Activated CD8-positive, alpha-beta memory T cell treated with anti-CD3 and anti-CD28 coated beads for 48 hours (primary cell): ENCODE measurements at places on chromosomes 12 and 14.

DNA sequence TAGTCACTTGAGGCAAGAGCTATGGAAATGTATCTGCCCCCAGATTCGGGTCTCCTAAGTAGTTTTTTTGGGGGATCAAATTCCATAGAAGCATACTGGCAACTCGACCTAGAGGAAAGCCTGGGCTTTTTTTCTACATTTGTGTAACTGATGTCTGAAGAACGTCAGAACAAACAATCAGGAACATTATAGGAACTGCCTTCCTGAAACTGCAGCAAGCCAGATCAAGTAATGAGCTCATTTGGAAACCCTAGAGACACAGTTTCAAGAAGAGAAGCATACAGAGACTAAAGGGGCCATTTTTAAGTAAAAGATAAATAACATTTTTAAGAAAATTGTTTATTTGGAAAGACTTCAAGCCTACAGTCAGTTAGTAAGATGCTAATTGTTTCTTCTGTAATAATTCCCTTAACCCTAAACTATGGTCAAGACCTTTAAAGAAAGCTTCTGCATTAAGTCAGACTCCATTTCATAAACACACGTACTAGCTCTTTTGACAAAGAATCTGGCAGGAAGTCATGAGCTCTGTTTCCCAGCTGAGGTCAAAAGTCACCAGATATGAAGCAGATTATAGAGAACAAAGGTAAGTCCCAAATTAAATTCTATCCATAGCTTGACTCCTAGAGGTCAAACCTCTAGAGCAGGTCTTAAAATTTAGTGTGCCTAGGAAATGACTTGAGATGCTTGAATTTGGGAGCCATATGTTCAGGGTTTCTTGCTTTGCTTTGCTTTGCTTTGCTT is 112.8 kb downstream of the EGLN3 start:
- DNase-seq = no peak

DNA sequence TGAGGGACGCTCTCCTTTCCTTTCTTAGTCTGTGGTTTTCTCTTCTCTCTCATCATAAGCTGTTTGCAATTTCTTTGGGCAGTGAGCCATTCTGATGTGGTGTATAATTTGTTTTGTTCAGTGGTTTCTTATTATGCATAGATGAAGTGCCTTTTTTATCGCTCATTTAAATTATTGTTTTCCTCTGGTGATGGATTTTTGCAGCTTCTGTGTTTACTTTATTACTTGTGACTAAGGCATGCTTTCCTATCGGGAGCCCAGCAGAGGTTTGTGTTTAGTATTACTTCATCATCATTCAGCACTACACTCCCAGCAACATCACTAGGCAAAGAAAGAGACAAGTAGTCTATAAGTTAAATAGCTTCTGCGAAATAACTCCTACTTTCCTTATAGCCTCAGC is 586.6 kb upstream of the NOVA1 start:
- no peak for DNase-seq

- DNase-seq = no peak
These were observed 66.4 kb downstream of the CHST11 start for GRCh38 chr12:104522985-104523722.

DNA sequence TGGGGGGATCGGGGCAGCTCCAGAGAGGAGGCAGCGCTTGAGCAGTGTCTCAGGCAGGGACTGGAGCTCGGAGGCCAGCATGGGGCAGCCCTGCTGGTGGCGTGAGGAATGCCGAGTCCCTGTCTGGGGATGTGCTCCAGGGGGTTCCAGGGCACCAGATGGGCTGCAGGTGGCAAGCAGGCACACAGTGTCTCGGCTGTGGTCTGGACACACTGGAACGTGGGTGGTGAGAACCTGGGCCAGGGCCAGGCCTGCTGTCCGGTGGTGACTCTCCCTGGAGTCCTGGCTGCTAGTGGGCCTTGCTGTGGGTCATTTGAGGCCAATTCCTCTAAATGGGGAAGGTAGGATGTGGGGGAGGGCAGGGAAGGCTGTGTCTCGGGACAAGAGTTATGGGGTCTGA is 199.4 kb upstream of the RTL1 start:
- DNase-seq = no peak

DNA sequence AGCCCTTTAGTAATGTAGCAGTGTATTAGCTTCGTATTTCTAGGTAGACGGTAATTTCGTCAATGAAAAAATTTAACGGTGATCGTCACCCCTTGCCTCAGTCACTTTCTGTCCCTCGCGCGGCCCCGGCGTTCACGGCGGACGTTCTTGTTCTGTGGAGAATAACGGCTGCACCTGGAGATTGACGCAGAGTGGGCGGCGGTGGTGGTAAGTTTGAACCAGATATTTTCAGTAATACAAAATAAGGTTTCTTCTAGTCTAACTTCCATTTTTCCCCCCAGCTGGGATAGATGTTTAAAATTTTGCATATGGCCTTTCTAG is 341 bp downstream of the ZNF10 start:
- DNase-seq = no peak

DNA sequence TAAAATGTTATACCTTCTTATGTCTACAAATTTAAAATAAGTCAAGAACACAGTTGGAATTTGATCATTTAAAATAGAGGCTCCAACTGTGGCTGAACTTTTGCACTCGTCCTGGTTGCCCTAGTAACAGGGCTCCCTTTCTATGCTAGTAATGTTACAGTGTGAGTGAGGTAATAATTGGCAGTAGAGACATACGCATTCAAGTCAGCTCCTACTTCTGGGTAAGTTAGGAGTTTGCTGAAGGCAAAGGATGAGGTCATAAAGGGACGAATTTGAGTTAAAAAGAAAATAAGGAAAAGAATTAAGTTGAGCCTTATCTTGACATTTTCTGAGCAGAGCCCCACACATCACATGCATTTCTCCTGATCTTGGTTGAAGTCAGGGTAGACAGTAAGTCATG is 129.1 kb downstream of the TMEM117 start:
- DNase-seq = no peak

DNA sequence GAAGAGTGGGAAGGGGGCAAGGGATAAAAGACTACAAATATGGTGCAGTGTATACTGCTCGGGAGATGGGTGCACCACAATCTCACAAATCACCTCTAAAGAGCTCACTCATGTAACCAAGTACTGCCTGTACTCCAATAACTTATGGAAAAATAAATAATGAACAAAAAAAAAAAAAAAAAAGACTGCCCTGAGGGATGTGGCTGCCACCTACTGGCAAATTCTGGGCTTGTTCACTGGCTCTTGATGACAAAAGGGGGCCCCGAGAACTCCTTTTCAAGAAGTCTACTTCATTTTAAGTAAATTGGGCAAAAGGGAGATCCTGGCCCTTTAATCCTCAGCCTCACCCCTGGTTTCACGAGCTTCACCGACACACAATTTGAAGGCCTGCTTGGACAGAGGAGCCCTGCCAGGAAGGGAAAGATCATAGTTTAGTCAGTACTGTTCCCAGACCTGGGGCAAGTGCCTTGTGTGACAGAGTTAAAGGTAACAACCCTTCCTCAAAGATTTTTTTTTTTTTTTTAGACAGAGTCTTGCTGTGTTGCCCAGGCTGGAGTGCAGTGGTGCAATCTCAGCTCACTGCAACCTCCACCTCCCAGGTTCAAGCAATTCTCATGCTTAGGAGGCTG is 26.1 kb upstream of the STAC3 start:
- no peak for DNase-seq

GRCh38 chr14:101726954-101727302 is 34.6 kb upstream of the PPP2R5C start:
- DNase-seq = no peak

DNA sequence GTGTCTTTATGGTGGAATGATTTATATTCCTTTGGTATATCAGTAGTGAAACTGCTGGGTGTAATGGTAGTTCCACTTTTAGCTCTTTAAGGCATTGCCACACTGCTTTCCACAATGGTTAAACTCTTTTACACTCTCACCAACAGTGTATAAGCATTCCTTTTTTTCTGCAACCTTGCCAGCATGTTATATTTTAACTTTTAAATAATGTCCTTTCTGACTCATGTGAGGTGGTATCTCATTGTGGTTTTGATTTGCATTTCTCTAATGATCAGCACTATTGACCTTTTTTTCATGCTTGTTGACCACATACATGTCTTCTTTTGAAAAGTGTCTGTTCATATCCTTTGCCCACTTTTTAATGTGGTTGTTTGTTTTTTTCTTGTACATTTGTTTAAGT is 142.5 kb downstream of the MSRB3 start:
- DNase-seq = no peak

GRCh38 chr14:24162093-24162492 is 1.0 kb downstream of the IRF9 start:
- no peak for DNase-seq

- no peak for DNase-seq
These were observed 7.8 kb downstream of the BHLHE41 start for GRCh38 chr12:26116829-26117715.

GRCh38 chr12:88726806-88727720 is 146.8 kb upstream of the KITLG start:
- no peak for DNase-seq

- DNase-seq = no peak
These were observed 81.1 kb upstream of the CCDC198 start for GRCh38 chr14:57574617-57575288.

- no peak for DNase-seq
These were observed at the start of gene OR4E1 for GRCh38 chr14:21673718-21674117. OR4E1 (minus strand) TSS chr14:21673818; CDS start chr14:21670935, 2,883 bp downstream.

GRCh38 chr12:26102953-26103352 is 21.9 kb downstream of the BHLHE41 start:
- no peak for DNase-seq

- DNase-seq = no peak
These were observed 148.6 kb upstream of the SLC38A2 start for GRCh38 chr12:46521145-46521544.

DNA sequence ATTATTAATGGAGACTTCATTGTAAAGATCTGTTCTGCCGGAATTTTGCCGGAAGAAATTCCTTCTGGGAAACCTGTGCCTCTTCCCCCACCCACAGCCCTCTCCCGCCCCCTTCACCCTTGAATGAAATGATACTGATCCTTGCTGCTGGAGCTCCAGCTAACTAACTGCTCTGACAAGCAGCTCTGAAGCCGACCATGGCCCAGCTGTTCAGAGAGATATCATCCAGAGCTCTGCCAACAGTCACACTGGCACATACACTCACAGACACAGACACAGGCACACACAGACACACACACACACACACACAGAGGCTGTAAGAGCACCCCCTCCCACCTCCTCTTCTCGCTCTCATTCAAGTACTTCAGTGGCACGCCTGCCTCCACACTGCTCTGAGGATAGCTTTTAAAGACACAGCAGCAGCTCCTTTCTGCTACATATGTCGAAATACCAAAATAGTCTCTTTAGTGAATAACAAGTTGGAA is 88.6 kb downstream of the R3HDM2 start:
- DNase-seq = no peak

DNA sequence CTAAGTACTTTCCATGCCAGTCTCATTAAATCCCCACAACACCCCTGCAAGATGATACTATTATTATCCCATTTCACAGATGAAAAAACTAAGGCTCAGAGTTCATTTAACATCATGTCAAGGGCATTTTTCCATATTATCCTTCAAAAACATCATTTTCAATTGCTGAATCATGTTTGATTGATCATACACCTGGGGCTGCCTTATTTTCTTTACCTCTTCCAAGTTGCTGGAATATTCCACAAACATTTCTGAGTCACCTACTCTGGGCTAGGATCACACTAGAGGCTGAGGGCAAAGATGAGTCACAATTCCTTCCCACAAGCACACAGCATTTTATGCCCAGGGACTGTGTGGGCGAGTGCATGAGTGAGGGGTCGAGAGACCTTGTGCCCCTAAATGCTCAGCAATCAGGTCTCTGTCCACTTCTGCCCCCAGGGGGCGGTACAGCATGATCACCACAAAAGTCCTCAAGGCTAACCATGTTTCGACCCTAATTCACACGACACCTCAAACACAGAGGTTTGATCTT is 14.1 kb upstream of the TMEM119 start:
- DNase-seq = no peak

GRCh38 chr14:28245216-28245615 is 521.4 kb upstream of the FOXG1 start:
- DNase-seq = no peak

DNA sequence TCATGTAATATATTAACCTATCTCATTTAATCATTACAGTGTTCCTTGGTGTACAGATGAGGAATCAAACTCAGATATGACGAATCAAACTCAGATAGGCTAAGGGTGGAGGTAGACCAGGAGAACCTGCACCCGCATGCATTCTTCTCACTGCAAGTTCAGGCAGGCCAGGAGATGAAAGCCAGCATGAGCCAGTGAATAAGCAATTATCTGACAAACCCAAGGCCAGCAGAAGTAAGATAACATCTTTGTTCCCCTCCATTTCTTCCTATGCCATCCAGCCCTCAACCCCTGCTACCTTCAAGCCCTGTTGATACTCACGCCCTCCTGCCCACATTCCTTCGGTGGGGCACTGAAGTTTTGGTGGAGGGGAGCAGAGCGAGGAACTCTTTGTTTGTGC is 152.2 kb downstream of the ETV6 start:
- no peak for DNase-seq

DNA sequence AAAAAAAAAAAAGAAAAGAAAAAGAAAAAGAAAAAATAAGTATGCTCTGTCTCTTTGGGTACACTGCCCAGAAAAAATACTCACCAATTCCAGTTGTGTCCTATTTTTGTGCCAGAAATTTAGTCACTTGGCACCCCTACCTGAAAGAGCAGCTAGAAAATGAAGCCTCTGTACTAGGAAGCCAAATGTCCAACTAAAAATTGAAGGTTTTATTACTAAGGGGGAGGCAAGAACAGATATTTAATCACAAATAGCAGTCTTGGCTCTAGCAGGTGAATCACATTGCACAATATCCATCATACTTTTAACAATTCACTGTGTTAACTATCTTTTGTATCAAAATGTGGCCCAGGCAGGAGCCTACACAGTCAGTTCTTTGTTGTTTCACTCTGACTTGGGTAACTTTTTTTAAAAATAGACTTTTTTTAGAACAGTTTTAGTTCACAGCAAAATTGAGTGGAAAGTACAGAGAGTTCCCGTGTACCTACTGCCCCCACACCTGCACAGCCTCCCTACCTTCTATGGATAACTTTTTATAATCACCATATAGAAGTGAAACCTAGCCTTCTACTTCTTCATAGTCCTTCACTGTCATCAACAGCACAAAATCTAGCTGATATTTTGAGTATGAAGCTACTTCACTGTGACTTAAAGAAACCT is 87.1 kb upstream of the ATF7IP start:
- no peak for DNase-seq

DNA sequence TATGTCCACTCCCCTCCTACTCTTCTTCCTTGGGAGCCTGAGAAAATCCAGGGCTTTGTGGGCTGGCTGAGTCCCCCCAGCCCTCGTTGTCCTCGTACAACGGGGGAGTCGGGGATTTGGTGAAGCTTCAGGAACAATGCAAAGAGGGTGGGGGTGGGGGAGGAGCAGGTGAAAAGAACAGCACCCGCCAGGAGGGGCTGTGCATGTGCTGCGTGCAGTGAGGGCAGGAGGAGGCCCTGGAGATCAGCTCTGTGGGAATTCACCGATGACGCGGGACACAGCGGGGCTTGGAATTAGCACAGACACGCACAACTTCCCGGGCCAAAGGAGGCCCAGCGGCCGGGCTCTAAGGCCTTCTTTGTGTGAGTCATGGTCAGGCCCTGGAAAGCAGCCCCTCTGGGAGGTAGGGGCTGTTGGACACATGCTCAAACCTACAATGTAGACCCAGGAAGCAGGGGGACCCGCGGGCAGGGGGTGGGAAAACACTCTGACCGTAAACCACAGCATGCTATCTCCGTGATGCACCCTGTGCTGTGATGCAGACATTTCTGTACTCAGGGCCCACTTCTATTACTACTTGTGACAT is 32.8 kb downstream of the RBM19 start:
- no peak for DNase-seq
